Foreskin melanocyte (primary cell): ENCODE measurements at places on chromosomes 2 and 18.

DNA sequence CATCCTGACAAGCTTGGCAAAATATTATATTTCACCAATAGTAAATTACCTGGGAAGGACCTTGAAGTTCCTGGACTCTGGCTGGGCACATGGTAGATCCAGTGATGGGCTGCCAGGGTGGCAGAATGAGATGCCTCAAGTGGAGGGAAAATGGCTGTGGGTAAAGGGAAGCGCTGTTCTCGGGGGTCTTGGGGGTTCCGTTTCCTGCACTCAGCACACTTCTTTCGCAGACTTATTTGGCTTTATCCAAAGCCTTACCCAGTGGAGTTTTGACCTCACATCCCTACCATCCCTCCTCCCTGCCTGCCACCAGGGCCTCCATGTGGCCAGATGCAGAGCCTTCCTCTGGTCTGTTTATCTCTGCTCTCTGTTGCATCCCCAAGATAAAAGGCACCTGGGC, 654.9 kb upstream of the HS6ST1 start:
- no peak for DNase-seq

DNA sequence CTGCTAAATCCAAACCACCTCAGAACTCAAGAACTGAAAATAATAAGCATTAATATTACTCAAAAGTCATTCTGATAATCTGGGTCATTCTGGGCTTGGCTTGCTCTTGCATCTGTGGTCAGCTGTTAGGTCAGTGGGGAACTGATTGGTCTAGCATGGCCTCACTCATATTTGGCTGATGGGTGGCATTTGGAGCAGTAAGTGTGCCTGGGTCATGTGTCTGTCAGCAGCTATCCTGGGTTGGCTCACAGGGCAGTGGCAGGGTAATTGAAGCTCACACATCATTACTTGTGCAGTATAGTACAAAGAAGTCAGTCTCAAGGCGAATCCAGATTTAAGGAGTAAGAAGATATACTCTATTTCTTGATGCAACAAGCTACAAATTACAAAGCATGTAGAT, 9.6 kb downstream of the RPL37A start:
- DNase-seq, result peak; percentile 83

DNA sequence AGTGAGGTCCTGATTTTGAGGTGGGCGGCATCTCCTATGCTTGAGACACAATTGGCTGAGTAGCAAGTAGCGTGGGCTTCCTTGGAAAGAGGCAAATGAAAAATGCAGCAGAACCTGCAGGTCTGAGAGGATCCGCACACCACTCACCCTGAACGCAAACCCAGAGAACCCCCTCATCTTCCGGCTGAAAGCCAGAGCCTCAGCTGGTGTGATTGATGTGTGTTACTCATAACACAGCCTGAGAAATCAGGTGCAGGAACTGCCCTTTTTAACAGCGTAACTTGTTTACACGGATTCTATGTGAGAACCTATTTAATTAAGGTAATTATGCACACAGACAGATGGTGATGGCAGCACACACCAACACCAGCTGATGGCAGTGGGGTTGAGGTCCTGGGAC, 123.4 kb downstream of the MRO start:
- DNase-seq, result no peak

- no peak for DNase-seq
Measured at GRCh38 chr2:158619496-158619895, 162.7 kb downstream of the PKP4 start.

GRCh38 chr18:52465391-52465790, 125.4 kb downstream of the DCC start:
- peak; percentile 13 for DNase-seq

- no peak for DNase-seq
Measured at GRCh38 chr2:26740890-26741302, 23.2 kb upstream of the SLC35F6 start.

GRCh38 chr2:232633413-232634205, at the start of gene EFHD1:
EFHD1 (plus strand) TSS chr2:232633604; CDS start chr2:232633705, 101 bp downstream.
- DNase-seq, result peak; percentile 59

- DNase-seq, result no peak
Measured at GRCh38 chr2:159206736-159207380, 79.6 kb downstream of the WDSUB1 start.

- peak; percentile 67 for DNase-seq
Measured at GRCh38 chr2:152189622-152190495, 14.3 kb upstream of the STAM2 start.

DNA sequence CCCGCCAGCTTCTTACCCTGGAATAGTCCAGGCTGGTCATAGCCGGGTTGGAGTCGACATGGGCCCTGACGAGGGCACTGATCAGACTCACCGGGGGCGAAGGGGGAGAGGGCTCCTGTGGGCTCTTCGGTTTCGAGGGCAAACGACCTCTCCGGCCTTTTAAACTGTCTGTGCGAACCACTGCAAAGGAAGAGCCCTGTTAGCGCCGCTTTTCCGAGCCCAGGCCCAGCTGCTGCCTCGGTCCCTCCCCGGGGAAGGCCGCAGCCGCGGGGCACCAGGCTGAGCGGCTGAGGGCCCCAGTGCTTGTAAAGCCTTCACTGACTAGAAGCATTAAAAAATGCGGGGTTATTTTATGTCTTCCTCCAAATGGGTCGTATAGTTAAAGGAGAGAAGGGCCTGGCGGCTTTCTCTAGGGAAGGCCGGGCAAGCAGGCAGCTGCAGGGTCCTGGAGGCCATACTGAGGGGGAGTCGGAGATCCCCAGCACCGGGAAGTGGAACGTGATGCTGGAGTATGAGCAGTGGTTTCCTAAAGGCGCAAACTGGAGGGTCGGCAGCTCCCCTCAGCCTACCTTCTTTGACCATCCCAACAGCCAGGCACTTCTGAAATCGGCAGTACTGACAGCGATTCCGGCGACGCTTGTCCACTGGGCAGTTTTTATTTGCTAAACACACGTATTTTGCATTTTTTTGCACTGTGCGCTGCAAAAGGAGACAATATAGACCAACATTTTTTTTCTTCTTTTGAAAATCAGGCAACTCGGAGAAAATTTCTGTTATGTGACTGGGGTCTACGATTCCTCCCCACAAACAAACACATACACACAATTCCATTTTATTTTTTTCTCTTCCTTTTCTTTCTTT, 4.5 kb downstream of the NR4A2 start:
- no peak for DNase-seq

DNA sequence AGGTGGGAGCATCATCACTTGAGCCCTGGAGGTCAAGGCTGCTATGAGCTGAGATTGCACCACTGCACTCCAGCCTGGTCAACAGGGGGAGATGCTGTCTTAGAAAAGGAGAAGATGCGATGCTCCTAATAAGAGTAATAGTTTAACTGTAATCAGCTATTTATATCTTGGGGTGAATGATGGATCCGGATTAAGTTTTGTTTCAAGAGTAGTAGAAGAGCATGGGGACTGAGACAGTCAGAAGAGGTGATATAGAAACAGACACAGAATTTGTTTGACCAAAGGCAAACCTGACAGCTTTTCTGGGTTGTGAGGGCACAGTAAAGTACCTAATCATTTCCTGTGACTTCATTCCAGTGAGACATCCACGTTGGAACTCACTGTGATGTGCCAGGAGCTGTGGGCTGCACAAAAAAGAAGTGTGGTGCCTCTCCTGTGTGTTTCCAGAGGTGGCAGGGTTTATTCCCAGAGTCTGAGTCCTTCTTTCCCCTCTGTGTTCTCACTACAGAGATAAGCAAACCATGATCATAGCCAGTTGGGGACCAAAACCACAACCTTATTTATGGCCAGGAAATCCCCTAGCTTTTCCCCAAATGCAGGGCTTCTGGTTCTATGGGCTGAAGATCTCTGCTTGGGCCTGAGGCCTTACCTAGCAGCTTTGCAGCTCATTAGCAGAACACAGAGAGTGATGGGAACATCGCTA, 113.7 kb downstream of the XRCC5 start:
- no peak for DNase-seq

DNA sequence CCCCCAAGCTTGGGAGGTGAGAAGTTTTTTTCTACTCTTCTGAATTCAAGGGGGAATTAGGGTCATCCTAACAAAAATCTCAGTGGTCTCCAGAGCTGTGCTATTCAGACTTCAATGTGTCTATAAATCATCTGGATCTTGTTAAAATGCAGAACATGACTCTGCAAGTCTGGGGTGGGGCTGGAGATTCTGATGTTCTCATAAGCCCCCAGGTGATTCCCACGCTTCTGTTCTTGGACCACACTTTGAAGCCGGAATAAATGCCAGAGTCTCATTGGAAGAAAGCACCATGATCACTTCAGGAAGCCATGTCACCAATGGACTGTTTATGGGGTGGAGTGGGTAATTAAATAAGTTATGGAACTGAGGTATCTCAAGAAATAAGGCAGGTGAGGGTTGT, 22.2 kb upstream of the SLC16A14 start:
- DNase-seq, result no peak

GRCh38 chr2:80012061-80012460, 292.5 kb downstream of the LRRTM1 start:
- no peak for DNase-seq

GRCh38 chr2:218429911-218430692, 11.2 kb downstream of the VIL1 start:
- DNase-seq, result no peak

GRCh38 chr2:10230499-10230898, 72.2 kb upstream of the HPCAL1 start:
- DNase-seq, result no peak

- no peak for DNase-seq
Measured at GRCh38 chr2:108965540-108966289, 23.3 kb downstream of the EDAR start.

GRCh38 chr2:84700006-84700405, 180.9 kb downstream of the TRABD2A start:
- DNase-seq, result no peak

GRCh38 chr2:26269571-26270158, 24.9 kb downstream of the HADHB start:
- no peak for DNase-seq

DNA sequence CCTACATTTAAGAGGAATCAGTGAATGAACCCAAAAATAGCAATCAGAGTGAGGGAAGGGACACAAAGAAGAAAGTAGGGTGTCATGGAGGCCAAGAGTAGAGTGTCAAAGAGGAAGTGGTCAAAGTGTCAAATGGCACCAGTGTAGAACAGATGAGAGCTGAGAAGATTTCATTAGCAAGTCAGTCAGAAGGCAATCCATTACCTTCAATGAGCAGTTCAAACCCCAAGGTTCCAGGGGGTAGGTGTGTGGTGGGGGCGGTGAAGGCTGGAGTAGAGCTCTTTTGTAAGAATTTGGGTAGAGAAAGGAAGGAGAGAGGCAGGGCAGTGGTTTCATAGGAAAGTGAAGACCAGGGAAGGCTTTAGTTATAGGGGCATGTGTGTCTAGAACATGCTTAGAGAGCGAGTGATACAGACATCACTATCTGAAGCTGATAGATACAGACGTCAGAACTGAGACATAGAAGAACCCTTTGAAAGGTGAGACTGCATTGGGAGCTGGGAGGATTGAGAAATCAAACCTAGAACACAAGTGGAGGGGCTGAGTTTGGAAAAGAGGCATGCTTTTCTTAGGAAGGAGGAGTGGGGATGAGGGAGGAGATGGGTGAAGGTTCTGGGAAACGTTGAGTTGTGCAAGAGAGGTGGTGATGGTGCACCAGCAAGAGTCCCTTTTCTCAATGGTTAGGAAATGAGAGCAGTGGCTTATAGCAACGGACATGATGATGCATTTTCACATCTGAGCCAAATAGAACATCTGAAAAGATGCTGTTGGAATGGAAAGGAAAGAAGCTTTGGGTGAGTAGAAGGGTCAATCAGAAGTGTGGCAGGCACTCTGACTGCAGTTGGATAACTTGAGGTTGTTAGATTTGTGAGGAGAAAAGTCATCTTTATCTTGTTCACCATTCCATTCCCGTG, 48.9 kb upstream of the IL1RL1 start:
- no peak for DNase-seq

DNA sequence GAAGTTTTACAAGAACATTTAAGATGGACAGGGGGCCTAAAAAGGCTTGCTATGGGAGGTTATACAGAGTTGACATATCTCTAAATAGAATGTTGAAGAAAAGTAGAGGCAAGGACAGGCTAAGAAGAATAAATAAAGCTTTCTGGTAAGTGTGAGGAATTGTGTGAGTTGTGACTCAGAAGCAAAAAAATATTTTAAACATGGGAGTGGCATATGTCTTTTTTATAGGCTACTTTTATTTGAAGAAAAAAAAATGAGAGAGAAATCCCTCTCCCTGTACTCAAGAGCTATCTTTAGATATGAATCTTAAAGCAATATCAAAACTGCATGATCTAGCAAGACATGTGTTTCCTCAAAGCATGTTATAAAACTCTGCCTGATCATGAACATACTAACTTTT, 41.1 kb downstream of the RAB3GAP1 start:
- DNase-seq, result no peak

DNA sequence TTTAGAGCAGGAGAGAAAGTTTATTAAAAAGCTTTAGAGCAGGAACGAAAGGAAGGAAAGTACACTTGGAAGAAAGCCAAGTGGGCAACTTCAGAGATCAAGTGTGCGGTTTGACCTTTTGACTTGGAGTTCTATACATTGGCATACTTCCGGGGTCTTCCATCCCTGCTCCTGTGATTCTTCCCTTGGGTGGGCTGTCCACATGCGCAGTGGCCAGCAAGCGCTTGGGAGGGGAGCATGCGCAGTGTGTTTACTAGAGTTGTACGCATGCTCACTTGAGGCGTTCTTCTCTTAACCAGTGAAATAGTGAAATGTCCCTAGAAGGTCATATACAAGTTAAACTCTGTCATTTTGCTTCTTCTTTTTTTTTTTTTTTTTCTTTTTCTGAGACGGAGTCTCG, 56.9 kb upstream of the ZNF532 start:
- no peak for DNase-seq

- no peak for DNase-seq
Measured at GRCh38 chr2:25190536-25190935, 22.2 kb upstream of the POMC start.

- DNase-seq, result no peak
Measured at GRCh38 chr2:206045251-206045650, 40.7 kb downstream of the INO80D start.

- peak; percentile 21 for DNase-seq
Measured at GRCh38 chr2:238638982-238639628, 208.8 kb upstream of the TWIST2 start.

- no peak for DNase-seq
Measured at GRCh38 chr2:187642498-187642897, 88.3 kb upstream of the TFPI start.

DNA sequence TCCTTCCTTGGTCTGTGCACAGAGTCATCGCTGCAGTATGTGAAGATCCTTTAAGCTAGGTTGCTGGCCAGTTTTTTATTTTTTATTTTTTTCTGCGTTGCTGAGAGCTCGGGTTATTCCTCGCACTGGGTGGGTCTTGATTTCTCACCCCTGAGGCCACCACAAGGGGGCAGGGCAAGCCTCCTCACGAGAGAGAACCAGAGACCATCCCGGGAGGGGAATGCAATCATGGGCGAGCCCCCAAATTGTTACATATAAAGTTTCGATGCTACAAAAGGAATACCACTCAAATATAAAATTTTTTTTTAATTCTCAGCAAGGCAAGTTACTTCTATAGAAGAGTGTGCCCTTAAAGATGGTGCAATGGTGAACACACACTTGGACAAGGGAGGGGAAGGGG, 24.9 kb downstream of the HTR2B start:
- DNase-seq, result no peak

- no peak for DNase-seq
Measured at GRCh38 chr2:138445227-138445626, 56.3 kb upstream of the SPOPL start.
